H4 (cell line): ENCODE measurements at places on chromosomes 7 and 10. TPM values are rescaled to one million over a fixed set of nuclear protein-coding genes. Genes with fewer than 3 reads are reported as not detected.

- DNase-seq = peak; percentile 75
These were observed 117.3 kb downstream of the FANK1 start for GRCh38 chr10:126013489-126014281.

- DNase-seq = no peak
These were observed 2.3 kb upstream of the BBS9 start for GRCh38 chr7:33127085-33127484.

- no peak for DNase-seq
These were observed 9.3 kb upstream of the EN2 start for GRCh38 chr7:155448632-155449007.

RHBDD2 gene
- total RNA-seq = 67.3 and 96.3 TPM in 2 replicates

GRCh38 chr10:17348501-17349349 is 105.7 kb downstream of the ST8SIA6 start:
- DNase-seq = peak; percentile 75

DNA sequence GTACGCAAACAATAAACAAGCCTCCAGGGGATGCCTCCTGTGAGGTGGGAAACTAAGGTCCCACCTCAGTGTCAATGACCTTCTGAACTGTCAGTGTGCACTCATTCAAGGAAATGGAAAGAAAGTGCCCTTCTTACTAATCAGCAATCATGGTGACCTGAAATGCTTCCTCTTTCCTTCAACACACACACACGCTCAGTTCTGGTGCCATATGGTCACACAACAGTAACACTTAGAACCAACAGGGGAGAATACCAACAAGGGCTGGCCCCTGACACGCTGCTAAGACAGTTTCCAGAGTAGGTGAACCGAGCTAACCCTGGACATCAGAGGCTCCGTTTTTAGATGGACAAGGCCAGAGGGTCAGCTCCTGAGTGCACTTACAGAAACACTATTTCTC is 42.1 kb upstream of the EFCAB10 start:
- DNase-seq = no peak

- DNase-seq = peak; percentile 80
These were observed 74.3 kb downstream of the SAMD9 start for GRCh38 chr7:93043385-93043985.

RAMP3 gene
- not detected in 2 replicates for total RNA-seq

DNA sequence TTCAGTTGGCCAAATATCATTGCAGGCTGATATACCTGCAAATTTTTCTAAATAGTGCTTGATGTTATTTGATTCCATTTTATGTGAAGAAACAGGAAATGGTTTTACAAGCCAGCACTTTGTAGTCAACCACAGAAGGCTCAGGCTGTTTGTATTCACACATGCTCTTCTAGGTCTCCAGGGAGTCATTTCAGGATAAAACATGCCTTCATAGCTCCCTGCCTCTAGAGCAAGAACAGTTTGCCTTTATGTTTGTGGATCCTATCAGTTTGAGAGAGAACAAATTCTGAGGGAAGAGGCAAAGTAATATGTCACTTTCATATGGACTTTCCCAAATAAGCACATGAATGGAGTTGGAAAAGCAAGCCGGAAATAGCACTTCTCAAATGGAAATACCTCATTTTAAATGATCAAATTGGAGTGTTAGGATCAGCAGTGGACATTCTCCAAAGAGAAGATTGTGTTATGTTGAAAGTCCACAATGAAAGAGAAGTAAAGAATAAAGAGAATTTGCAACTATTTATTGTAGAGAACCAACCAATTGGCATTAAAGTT is 277.6 kb downstream of the KCND2 start:
- peak; percentile 67 for DNase-seq

CCDC3 gene
- 2.1 and 2.4 TPM in 2 replicates for total RNA-seq

BMPER gene
- total RNA-seq = 0.08 and 0.19 TPM in 2 replicates

LIPK gene
- total RNA-seq = not detected in 2 replicates

- DNase-seq = no peak
These were observed 29.9 kb downstream of the TNRC18 start for GRCh38 chr7:5393748-5394147.

DNA sequence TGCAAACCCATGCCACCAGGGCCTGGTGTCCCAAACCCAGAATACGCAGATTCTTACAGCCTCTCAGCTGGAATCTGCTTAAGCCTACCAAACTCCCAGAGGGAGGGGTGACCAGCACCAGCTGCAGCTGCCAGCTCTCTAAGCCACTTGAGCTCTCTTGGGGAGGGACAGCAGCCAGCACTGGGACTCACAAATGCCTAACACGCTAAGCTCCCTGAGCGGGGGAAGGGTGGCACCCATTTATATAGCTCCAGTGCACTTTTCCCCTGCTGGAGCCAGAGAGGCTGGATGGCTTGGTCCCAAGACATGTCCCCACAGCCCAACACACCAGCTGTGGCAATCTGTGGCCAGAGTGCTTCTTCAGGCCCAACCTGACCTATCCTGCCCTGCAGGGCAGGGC is 326.8 kb upstream of the NRG3 start:
- no peak for DNase-seq

DNA sequence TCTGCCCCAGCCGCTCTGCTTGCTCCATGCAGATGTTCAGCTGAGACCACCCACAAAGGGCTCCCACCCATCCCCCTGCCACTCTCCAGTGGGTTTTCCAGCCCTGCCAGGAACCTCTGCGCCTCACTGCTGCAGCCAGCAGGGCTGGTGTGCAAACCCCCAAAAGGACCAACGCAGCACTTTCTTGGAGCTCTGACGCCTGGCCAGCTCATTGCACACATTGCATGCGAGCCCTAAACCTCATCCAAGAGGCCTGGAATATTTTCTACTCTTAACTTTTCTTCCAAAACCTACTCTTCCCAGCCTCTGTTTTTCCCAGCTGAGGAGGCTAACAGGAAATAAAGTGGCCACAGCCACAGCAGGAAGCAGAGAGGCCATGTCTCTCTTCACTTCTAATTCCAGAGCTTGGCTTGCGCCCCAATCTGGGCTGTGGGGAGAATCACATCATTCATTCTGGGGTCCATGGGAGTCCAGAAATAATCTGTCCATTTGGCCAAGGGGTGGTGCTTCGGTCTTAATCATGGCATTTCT is 4.6 kb upstream of the FAM170B start:
- DNase-seq = peak; percentile 14

PMS2 gene
- 35.0 and 36.3 TPM in 2 replicates for total RNA-seq

EPO gene
- total RNA-seq = not detected in 2 replicates

CYP2C19 gene
- not detected in 2 replicates for total RNA-seq

DNA sequence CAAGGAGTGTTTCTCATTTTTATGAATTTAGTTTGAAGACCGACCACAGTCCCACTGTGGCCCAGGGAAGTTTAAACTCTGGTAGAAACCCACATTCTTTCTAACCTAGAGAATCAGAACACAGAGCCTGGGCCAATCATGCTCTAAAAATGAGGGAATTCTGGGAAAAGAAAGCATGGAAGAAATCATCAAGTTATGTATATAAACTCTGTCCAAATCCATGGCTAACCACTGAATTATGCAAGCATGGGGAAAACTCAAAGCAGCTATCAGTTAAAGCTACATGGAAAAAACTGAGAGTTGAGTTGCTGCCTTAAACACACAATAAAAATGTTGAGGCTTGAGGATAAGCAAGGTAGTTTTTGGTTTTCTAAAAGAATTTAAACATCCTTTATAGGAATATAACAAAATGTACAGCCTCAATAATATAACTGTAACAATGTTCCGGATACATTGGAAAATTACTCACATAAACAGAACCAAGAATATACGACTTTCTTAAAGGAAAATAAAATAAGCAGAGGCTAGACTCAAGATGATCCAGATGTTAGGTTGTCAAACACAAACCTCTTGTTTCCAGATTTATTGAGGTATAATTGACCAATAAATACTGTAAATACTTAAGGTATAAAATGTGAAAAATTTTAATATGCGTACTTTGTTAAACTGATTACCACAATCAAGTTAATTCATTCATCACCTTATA is 311.2 kb upstream of the GNAI1 start:
- no peak for DNase-seq

DNA sequence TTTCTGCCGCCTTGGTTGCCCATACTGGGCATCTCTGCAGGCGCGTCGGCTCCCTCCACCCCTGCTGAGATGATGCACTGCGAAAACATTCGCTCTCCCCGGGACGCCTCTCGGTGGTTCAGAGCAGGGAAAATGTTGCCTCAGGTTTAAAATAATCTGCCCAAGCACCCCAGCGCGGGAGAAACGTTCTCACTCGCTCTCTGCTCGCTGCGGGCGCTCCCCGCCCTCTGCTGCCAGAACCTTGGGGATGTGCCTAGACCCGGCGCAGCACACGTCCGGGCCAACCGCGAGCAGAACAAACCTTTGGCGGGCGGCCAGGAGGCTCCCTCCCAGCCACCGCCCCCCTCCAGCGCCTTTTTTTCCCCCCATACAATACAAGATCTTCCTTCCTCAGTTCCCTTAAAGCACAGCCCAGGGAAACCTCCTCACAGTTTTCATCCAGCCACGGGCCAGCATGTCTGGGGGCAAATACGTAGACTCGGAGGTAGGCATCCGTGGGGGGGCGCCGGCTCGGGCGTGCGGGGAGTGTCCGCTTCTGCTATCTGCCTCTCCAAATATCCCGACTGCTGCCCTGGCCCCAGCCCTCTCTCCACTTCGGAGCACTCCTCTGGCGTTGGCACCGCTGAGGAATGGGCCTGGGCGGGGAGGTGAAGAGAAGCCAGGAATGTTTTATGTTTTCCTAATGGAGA is at the start of gene CAV1:
Gene CAV1 (plus strand): TSS at position 428 of the 689 bp plus-strand sequence. CDS start 27 bp downstream, at position 455.
- peak; percentile 92 for DNase-seq
